ENCODE measurements at places on chromosomes 5 and 9. TPM values are rescaled to one million over a fixed set of nuclear protein-coding genes. Genes with fewer than 3 reads are reported as not detected.

ECPAS gene
- total RNA-seq: 56.3 TPM

IL9 gene
- total RNA-seq: not detected

ENTPD2 gene
- not detected for total RNA-seq

BSPRY gene
- 2.6 TPM for total RNA-seq

PHF24 gene
- total RNA-seq: 1.9 TPM

STRBP gene
- 11.1 TPM for total RNA-seq

SPAAR gene
- total RNA-seq: 1.4 TPM

PCDHGB3 gene
- 11.8 TPM for total RNA-seq

FXN gene
- total RNA-seq: 8.2 TPM

FOXD4 gene
- total RNA-seq: 3.4 TPM
